ENCODE measurements at places on chromosomes 7 and 10.
A peak's percentile ranks its signal among the peaks of the same experiment; 100 is the strongest.

DNA sequence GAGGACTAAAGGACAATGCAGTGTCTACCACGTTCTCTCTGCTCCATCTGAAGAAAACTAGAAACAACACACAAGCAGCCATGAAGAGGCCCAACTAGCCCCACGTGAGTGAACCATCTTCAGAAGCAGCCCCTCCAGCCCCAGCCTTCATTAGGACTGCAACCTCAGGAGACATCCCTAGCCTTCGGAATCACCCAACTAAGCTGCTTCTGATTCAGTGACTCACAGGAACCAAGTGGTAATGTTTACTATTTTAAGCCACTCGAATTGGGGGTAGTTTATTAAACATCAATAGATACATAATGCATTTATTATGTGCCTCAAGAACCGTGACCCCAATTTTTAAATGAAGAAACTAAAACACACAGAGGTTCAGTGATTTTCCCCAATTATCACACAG is 22.6 kb downstream of the ARHGAP12 start:
- DNase-seq: no peak

GRCh38 chr10:78162853-78163252 is 129.2 kb downstream of the RPS24 start:
- no peak for DNase-seq

- DNase-seq: peak; percentile 57
Observed at GRCh38 chr7:33040803-33041516, 21.6 kb downstream of the NT5C3A start.

GRCh38 chr7:101843293-101844271 is 26.2 kb downstream of the CUX1 start:
- DNase-seq: no peak

DNA sequence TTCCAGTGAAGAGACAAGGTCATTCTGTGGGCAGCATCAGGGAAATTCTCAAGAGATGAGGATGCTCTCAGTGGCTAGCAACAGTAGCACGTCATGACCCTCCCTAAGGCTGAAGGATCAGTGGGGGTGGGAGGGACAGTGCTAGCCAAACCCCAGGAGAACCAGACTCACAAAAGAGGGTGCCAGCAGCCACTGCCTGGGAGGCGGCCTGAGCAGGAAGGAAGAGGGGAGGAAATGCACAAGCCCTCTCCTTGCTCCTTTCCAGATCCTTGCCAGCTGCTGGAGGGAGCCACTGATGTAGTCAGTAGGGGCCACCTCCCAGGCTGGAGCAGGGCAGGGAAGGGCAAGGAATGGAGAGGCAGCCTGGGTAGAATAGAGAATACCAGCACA is 302.7 kb downstream of the RPS24 start:
- DNase-seq: no peak

DNA sequence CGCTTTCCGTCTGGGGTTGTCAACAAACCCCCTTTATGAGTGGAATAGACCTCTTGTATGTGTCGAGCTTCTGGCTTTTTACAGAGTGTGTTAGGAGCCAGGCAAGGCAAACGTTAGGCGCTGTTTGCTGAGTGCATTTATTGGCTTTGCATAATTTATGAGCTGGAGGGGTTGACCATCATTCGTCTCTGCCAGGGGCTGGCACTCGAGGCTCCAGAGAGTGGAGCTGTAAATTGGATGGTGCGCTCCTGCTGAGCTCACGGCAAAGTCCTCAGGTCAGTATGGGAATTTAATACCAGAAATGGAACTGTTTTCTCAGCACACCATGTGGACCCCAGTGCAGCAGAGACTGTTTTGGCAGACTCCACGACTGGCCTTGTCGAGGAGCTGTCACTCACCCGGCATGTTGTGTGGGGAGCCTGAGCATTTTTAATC is 699.4 kb upstream of the GALNT17 start:
- no peak for DNase-seq

DNA sequence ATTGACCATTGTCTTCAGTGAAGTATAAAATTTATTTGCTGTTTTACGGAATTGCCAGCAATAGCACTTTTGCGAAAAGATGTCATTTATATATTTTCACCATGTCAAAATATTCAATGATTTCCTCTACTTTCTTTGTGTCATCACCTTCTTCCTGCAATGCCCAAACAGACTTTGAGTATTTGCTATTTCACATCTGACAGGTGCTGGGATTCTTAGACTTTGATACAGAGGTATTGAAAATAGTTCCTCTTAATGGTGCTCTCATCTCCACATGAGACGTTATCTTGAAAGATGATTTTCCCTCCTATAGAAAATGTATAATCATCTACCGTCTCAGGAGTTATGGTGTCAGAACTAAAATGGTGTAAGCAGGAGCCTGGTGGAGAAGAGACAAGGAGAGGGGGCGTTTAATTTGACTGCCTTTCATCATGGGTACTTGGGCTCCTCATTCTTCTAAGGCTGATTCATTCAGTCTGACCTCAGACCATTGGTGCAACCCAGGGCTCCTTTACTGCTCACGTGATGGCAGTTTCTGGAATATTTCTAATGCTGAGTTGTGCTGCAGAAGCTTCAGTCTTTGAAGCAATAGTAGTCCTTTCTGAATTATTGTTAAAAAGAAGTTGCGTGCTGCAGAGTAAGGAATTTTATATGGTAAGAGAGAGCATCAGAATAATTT is 404.6 kb downstream of the PHTF2 start:
- no peak for DNase-seq

DNA sequence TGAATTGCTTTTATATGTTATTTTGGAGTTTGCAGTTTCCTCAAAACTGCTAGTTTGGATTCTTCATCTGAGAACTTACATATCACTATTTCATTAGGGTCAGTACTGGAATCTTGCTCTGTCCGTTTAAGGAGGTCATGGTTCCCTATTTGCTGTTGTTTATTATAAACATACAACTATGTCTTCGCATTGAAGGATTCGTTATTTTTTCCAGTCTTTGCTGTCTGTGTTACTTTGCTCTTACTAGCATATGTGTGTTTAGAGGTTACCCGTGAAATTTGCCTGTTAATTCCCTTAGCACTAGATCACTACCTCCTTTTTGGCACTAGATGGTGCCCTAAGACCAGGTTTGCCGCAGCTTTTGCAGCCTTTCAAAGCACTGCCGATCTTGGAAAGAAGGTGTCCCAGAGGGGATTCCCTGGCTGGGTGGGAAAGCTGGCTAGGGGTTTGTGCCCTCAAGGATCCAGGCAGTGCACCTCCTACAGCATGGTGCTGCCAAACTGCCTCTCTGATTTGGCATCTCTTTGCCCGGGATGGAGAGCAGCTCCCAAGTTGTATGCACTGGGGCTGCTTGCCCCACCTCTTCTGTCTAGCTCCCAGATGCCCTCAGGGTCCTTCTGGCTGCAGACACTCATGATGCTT is 103.1 kb upstream of the APBB1IP start:
- peak; percentile 77 for DNase-seq

GRCh38 chr7:33862946-33863814 is 42.2 kb upstream of the BMPER start:
- DNase-seq: no peak

DNA sequence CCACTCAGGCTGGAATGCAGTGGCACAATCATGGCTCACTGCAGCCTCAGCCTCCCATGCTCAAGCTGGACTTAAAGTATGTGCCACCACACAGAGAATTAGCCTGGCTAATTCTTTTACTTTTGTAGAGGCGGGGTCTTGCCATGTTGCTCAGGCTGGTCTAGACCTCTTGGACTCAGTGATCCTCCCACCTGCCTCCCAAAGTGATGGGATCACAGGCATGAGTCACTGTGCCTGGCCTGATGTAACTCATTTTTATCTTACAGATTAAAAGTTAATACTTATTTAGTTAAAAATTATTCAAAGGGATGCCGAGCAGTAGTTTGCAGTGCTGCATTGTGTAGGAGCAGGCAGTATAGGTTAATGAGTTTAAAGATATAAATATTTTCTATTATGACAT is 12.6 kb upstream of the PLXDC2 start:
- no peak for DNase-seq

- DNase-seq: no peak
Observed at GRCh38 chr7:2972835-2973161, 70.9 kb downstream of the CARD11 start.

GRCh38 chr10:131856441-131857094 is 44.2 kb upstream of the PPP2R2D start:
- no peak for DNase-seq
